ENCODE measurements at places on chromosomes 2 and 18.

DNA sequence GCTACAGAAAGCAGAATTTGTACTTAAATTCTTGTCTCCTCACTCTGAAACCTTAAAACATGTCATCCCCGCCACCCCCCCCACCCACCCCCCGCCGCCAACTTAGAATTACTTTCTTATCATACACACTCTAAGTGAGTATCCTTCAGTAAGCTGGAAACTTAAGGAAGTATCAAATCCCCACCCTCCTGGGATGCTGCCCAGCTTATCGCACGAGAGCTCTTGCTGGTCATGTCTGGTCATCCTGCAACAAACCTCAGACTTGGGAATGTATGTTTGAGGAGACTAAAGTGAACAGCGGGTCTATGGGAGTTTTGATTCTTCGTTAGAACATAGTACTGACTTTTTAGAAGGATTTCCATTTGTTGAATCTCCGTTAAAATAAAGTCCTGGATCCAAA lies 203.3 kb downstream of the PTGR3 start:
- DNase-seq = no peak

- no peak for DNase-seq
Measured at GRCh38 chr2:60577682-60578283, 24.3 kb upstream of the BCL11A start.

DNA sequence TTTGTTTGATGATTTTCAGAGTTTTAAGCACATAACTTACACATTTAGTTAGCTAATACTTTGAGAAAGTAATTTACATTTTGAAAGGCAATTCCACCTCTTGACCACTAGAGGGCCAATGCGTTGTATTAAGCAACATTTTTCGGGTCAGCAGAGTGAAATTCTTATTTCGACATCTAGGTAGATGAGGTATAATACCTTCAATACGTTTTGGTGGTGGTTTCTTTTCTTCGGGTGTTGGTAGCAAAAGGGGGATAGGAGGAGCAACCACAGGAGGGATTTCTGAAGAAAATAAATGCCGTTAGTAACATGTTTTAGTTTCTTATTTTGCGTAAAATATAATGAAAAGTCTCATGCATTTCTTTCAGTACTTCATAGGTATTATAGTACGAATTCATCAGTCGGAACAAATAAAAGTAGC lies 106.3 kb downstream of the TTN start:
- peak; percentile 34 for DNase-seq

- no peak for DNase-seq
Measured at GRCh38 chr2:200222791-200223190, 83.7 kb upstream of the SPATS2L start.

- DNase-seq = peak; percentile 41
Measured at GRCh38 chr2:55842046-55842445, 81.5 kb downstream of the EFEMP1 start.

GRCh38 chr2:35873921-35874320 lies 481.7 kb upstream of the CRIM1 start:
- peak; percentile 14 for DNase-seq

GRCh38 chr2:135688978-135689377 lies 52.7 kb upstream of the UBXN4 start:
- no peak for DNase-seq

- DNase-seq = peak; percentile 25
Measured at GRCh38 chr18:45386041-45386655, 229.1 kb upstream of the SLC14A2 start.

- DNase-seq = no peak
Measured at GRCh38 chr18:13560306-13560705, 166.1 kb downstream of the FAM210A start.

- no peak for DNase-seq
Measured at GRCh38 chr18:5909125-5909524, 13.8 kb upstream of the TMEM200C start.

DNA sequence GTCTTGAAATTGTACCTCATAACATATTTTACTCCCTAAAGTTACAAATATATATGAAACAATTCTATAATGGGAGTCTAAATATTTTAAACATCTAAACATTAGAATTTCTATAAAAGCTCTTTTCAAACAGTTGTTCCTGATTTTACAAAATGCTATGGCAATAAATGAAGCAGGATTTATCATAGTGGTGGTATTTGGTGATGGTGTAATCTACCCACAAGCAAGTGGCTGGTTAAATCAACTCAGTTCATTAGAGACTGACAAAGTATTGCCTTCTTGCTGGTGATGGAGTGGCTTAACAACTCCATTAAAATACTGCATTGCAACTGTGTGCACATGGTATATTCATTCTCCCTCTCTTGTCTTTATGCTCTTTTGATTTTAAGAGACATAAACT lies 138.9 kb downstream of the PMAIP1 start:
- no peak for DNase-seq

- no peak for DNase-seq
Measured at GRCh38 chr18:63238693-63239075, 80.9 kb downstream of the BCL2 start.

DNA sequence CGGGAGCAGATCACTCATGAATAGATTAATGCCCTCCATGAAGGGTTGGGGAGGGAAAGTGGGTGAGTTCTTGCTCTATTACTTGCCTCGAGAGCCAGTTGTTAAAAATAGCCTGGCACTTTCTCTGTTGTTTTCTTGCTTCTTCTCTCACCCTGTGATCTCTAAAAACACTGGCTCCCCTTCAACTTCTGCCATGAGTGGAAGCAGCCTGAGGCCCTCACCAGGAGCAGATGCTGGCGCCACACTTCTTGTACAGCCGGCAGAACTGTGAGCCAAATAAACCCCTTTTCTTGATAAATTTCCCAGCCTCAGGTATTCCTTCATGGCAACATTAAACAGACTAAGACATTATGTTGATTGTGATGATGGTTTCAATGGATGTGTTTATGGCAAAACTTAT lies 307.0 kb downstream of the PIEZO2 start:
- DNase-seq = no peak

DNA sequence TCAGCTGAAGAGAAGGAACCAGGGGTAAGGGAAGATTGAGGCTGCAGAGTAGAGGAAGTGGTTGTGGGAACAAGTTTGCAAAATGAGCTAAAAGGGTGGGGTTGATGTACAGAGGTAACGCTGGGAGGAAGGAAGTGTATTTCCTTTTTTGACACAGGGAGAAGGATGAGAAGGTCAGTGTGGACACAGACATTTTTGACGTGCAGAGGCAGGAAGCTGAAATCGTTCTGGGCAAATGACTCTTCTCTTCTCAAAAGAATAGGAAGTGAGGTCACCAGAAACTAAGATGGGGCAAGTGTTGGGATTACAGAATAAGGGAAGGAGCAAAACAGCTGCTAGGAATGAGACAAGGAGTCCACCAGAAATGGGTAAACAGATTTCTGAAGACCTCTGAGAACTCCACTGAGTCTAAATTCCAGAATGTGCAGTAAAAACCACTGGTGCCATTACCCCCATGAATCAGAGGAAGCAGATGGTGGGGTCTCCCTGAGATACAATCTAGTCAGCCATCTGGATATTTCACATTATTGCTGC lies 20.0 kb upstream of the RNF149 start:
- peak; percentile 61 for DNase-seq

DNA sequence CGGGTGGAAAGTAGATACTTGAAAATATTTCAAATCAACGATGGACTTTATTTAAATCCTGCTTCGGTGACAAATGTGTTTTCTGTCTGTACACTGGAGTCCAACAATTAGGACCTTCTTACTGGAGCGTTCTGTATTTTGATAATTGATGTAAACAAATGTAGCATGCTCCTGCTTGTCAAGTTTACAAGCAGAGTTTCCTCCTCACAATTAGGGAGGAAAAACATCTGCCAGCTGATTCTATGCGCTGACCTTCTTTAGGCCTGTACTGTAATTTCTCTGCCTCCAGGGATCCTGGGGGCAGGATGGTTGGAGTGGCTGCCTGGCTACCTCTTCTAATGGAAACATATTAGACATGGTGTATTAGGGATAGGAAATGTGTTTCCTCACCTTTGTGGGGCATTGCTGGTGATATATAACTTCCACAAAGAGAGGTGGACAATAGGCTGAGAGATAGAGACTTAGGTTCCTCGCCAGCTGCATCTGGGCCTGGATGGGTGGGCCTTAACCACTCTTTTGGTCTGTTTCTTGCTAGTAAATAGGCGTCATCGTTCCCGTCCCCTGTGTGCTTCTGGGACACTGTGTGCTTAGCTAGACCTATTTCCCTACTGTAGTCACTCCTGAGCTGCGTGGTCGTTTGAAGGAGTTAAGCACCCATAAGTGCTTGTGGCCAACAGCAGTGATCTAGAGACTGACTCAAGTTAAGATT lies 19.3 kb downstream of the GATA6 start:
- no peak for DNase-seq

- DNase-seq = peak; percentile 48
Measured at GRCh38 chr2:58227171-58227917, 13.8 kb downstream of the FANCL start.

DNA sequence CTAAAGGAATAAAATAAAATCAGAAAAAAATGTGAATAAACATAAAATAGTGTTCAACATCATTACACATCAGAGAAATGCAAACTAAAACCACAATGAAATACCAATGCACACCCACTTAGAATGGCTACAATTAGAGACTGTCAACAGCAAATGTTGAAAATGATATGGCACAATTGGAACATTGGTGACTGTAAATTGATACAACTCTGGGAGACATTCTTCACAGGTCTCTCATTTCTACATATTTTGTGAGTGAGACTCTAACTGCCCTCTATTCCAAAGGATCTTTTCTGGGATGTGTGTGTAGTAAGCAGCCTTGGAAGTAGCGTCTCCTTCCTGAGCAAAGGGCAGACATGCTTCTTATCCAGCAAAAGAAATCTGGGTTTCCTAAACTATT lies 323.0 kb downstream of the FBXO15 start:
- no peak for DNase-seq

- peak; percentile 81 for DNase-seq
Measured at GRCh38 chr2:69816923-69817542, 12.4 kb upstream of the GMCL1 start.

- no peak for DNase-seq
Measured at GRCh38 chr2:25740810-25741381, 67.5 kb upstream of the DTNB start.

DNA sequence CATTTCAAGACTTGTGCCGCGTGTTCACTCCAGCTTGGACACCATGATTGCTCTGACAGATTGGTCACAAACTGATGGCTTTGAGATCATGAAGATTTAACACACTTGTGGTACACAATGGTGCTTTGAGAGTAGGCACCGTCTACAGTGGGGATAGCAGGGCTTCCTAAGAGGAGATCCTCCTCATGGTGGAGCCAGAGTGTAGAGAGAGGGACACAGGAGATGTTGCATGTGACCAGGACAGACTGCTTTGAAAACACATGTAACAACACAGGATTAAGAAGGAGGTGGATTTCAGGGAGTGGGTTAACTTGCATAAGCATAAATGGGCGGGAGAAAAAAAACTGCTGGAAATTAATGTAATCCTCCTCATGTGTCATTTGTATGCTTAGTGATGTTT lies 95.7 kb upstream of the LINC00305 start:
- DNase-seq = no peak

GRCh38 chr18:50313031-50313607 lies 25.6 kb upstream of the CXXC1 start:
- no peak for DNase-seq

DNA sequence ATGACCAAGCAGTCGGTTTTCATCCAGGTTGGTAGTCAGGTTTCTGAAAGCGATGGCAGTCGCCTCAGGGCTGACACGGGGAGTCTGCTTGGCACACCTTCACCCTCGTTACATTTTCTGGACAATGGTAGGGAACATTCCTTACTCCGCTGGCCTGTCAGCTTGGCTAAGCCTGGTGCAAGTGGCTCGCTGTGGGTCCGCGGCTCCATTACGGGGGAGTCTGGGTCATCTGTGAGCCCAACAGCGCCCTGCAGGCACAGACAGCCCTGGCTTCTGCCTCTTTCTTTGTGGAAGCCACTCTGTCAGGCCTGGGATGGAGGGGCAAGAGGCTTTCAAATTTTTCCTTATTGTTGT lies 95.6 kb downstream of the HDAC4 start:
- no peak for DNase-seq

GRCh38 chr2:120680136-120680761 lies 55.4 kb upstream of the GLI2 start:
- peak; percentile 79 for DNase-seq

GRCh38 chr18:61475931-61476330 lies 142.7 kb downstream of the CDH20 start:
- DNase-seq = peak; percentile 30

DNA sequence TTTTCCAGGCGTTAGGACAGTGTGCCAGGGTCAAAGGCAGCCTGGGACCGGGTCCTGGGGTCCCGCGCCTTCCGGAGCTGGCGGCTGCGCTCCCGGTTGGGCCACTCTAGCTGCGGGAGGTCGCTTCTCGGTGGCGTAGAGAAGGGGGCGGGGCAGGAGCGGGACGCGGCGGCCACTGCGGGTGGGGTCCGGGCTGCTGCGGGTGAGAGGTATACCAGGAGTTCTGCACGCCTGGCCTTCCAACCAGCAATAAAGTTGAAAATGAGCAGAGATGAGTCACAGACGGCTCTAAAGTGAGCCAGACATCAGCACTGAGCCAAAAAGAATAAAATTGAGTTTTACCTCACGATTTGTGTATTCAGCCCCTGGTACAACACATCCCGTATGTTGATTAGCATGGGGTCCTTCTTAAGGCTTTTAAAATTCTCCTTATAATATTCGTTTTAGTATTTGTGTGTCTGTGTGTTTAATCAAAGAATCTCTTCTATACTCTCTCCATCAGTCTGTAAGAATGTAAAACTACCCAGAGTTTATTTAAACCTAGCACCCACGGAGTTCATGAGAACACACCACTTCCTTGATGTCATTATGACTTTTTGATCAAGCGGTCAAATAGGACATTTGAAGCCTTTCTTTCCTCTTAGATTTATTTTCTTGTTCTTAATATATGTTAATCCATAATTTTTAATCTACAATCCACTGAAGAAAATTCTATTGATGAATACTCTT lies at the start of gene C1GALT1C1L:
C1GALT1C1L (minus strand) TSS at position 108 of the 729 bp plus-strand sequence; CDS start at position 1, 107 bp downstream.
- DNase-seq = peak; percentile 71

DNA sequence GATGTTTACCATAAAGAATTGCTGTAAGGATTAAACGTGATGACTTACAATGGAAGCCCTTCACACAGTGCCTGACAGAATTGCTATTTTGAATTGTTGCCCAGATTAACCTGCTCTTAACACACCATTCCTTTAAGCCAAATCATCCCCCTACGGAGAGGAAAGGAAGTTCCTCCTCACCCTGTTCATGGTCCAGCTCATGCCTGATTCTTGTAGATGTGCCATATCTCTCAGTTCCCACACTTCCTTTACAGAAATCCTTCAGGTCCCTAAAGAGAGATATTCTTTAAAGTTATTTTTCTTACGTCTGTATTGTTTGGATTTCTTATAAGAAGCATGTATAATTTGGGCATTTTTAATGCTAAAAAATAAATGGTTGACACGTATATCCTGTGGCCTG lies 127.5 kb upstream of the DAPL1 start:
- DNase-seq = no peak

- DNase-seq = no peak
Measured at GRCh38 chr2:66185497-66186054, 249.3 kb upstream of the MEIS1 start.

DNA sequence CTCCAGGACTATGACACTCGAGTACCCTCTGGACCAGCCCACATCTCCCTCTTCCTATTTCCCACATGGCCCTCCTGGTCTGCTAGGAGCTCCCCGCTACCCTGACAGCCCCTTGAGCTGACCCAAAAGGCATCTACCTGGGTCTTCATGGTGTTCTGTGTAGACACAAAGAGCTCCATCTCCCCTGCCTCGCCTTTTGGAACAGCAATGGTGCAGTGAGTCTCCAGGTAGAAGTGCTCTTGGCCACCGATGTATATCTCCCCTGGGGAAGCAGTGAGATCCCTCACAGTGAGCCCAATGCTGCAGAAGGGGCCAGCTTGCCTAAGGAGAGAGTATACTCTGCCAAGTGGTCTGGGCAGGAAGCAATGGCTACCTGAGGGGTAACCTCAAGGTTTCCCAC lies 47.8 kb downstream of the XDH start:
- no peak for DNase-seq

- DNase-seq = no peak
Measured at GRCh38 chr2:9003366-9003615, 193 bp downstream of the MBOAT2 start.

All from RPMI7951 (cell line).